ENCODE measurements at places on chromosomes 2 and 18.

- DNase-seq = no peak
These were observed 266.7 kb downstream of the SH3BP4 start for GRCh38 chr2:235218486-235218907.

DNA sequence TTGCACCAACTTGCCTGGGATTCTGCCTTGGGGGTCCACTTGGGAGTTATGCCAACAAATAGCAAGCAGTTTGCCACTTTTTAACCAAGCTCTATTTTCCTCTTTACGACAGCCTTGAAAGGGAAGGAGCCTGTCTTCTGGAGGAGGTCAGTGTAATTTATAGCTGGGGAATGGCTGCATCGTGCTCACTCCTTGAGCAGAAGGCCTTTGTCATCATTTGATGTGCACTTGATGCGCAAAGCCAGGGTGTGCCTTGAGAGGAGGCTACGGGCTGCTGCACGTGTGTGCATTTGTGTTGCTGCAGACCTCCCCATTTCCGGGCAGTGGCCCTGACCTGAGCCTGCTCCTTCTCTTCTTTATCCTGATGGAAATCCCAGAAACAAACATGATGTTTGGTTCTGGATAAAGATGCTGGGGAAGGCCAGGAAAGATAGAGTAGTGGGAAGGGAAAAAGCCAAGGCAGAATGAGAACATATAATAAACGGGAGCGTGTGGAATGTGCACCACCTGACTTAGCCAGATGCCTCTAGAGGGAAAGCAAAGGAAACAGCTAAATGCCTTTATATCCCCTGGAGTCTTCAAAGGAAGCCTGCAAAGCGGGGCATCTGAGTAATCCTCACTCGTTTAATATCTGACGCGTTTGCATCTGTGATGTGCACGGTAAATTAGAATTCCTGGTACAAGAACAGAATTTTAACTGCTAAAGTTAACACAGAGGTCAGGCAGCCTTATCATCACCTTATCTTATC, 68.3 kb upstream of the ZNF521 start:
- no peak for DNase-seq

- DNase-seq = no peak
These were observed 1821.8 kb upstream of the PIK3C3 start for GRCh38 chr18:40133253-40133652.

DNA sequence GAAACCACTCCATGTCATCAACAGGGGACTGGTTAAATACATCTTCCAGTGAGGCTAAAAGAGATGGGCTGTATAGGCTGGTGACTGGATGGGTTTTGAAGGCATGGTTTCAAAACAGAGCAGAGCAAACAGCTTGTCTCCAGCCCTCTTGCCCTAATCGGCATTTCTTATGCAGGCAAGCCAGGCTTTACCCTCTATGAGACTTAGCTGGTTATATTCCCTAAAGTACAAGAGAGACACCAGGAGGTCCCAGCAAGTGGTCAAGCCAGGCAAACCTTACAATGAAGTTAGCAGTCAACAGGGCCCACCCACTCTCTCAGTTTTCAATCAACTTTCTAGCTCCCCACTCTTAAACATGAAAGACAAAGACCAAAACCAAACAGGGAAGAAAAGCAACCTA, 19.0 kb downstream of the OSBPL1A start:
- DNase-seq = no peak

- no peak for DNase-seq
These were observed 35.2 kb downstream of the SKA1 start for GRCh38 chr18:50410008-50410407.

DNA sequence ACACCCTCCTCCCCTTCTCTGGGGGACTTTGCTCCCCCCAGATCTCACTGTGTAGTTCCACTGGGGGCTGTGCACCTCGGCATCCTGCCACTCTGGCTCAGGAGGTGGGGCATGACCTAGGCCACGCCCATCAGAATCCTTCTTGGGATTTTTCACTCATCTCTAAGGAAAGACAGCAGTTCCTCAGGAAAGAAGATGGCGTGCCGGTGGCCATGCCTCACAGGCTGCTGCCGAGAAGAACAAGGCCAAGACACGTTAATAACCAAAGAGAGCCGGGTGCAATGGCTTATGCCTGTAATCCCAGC, 3.2 kb downstream of the NMUR1 start:
- DNase-seq = no peak

- DNase-seq = no peak
These were observed 96.3 kb upstream of the GAREM1 start for GRCh38 chr18:32566960-32567359.

DNA sequence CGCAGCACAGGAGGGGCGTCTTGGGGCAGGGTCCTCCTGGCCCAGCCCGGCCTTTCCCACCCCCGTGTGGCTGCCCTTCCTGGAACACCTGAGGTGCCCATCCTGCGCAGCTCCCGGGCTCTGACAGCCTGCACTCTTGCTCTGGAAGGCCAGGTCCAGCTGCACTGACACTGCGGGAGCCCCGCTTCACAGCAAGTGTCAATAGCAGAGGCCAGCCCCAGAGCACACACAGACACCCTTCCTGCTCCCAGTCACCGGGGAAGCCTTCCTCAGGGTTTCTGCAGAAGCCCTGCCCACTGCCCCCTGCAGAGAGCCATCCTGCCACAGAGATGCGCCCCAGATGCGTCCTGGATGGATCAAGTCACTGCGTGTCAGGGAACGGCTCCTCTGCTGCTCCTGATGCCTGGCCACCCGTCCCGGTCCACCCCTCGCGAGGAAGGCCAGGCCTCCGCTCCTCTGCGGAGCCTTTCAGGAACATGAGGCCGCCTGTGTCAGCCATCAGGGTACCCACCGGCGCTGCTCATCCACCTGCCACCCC, 519.2 kb upstream of the MYT1L start:
- no peak for DNase-seq

- DNase-seq = no peak
These were observed 155.6 kb downstream of the TTC27 start for GRCh38 chr2:32783469-32783868.

- no peak for DNase-seq
These were observed 102.0 kb downstream of the ARHGAP15 start for GRCh38 chr2:143231254-143231645.

- no peak for DNase-seq
These were observed 33.5 kb downstream of the MGAT5 start for GRCh38 chr2:134287323-134287722.

- DNase-seq = no peak
These were observed 164.2 kb downstream of the CTIF start for GRCh38 chr18:48703028-48703386.

DNA sequence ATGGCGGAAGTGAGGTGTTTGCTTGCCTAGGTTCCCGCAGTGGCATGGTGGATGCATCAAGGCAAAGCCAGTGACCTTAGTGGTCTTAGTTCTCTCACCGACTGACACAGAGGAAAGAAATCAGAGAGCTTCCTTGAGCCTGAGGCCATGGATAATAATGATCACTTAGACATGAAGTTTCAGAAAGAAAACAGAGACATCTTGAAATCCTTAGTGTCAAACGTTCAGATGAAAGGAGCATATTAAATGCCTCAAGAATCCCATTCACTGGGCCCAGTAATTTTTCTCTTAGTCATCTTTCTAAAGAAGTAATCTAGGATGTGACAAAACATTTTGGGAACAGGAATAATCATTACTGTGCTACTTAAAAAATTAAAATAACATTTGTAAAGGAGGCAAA, 35.2 kb downstream of the COPS8 start:
- no peak for DNase-seq

- peak; percentile 73 for DNase-seq
These were observed 13.3 kb upstream of the RAB17 start for GRCh38 chr2:237603718-237604362.

DNA sequence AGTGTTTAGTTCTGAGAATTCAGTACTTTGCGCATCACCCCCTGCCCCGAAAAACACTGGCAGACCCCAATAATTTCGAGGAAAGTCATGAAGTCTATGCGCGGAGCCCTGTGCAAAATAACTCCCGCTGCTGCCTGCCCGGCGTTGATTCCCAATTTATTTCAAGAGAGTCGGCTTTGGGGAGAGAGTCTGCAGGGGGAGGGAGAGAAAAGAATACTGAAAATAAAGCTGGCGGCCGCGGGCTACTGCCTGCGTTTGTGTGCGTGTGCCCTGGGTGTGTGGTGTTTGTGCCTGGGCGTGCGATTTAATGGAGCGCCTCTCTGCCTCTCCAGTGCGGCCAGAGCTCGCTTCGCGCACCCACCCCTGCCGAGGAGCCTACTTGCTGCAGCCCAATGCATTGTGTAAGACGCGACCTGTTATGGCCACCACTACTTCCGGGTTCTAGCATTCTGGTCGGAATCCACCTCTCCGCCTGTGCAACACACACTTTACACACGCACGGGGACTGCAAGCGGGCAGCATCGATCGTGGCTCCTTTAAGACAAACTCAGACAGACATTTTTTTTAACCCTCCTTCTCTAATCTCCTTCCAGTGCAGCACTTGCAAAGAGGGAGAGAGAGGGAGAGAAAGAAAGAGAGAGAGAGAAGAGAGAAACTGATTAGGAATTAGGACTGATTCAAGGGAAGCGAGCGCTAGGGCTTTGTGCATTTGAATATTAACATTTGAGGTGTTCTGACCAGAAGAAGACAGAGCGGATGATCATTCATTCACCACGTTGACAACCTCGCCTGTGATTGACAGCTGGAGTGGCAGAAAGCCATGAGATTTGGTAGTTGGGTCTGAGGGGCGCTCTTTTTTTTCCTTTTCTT, at the start of gene MEIS1:
Gene MEIS1 (plus strand): TSS at position 447 of the 870 bp plus-strand sequence. CDS start 732 bp downstream, outside the sequence.
- peak; percentile 41 for DNase-seq

DNA sequence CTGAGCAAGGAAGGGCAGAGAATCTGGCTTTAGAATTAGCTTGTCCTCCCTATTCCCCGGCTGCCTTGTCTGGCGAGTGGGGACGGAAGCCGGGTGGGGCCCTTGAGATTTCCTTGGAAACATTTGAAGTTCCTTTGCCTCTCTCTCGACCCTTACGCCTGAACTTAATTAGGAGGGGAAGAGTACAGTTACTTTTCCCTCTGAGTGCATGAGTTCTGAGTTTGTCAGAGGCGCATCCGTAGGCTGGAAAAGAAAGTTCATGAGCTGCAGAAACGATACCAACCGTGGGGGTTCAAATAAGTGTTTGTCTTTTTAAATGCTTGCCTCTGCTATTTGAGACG, 468 bp downstream of the PIKFYVE start:
- DNase-seq = peak; percentile 26

DNA sequence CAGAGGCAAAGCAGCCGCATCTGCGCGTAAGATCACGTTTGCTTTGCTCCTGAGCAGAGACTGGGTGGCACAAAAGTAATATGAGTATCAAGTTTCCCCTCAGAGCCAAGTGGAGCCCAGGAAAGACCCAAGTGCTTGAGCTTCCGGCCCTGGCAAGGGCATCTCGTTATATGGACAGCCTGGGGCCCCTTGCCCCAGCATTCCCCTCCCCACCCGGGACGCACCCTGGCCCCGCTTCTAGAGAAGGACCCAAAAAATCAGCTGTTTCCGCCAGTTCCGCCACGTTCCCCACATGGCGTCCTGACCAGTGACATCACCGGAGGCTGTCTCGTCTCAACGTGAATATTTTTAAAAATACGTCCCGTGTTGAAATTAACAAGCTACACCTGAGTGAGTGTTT, 135.1 kb downstream of the NFATC1 start:
- DNase-seq = no peak

GRCh38 chr18:136433-136832, 21.9 kb upstream of the USP14 start:
- peak; percentile 52 for DNase-seq

- DNase-seq = no peak
These were observed 29.7 kb downstream of the GYPC start for GRCh38 chr2:126685629-126686028.

DNA sequence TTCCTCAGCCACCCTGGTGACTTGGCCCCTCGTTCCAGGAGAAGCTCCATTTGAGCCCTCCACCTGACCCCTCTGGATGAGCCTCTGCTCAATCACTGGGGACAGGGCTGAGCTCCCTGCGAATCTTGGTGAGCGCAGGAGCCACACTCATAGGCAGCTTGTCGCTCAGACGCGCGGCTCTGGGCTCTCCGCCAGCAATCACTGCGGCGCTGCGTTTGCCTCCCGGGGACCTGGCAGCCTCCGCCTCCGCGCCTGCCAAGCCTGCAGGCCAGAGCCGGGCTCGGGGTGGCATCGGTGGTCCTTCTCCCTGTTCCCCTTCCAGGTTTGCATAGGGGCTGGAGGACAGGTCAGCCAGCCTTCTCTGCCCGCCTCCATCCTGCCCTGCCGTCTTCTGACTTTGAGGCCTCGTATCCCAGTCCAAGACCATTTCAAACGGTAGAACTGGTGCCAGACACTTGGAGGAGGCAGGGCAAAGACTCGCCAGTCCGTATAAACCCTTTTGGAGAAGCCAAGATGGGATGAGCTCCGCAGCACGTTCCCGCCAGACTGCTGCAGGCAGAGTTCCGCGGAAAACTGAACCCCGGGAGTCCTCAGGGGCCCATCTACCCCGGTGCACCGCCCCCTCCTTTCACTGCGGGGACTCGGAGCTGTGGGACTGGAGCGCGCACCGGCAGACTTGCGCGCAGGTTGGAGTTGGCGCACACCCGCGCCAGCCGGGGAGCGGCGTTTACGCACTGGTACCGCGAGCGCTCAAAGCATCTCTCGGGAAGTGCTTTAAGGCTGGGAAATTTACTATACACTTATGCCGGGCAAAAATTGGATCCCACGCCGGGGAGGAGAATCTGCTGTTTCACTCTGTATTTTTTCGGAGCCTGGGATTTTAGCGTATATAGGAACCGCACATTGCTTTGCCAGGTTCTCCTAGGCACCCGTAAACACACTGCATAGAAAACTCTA, 1.1 kb upstream of the TACR1 start:
- DNase-seq = no peak

DNA sequence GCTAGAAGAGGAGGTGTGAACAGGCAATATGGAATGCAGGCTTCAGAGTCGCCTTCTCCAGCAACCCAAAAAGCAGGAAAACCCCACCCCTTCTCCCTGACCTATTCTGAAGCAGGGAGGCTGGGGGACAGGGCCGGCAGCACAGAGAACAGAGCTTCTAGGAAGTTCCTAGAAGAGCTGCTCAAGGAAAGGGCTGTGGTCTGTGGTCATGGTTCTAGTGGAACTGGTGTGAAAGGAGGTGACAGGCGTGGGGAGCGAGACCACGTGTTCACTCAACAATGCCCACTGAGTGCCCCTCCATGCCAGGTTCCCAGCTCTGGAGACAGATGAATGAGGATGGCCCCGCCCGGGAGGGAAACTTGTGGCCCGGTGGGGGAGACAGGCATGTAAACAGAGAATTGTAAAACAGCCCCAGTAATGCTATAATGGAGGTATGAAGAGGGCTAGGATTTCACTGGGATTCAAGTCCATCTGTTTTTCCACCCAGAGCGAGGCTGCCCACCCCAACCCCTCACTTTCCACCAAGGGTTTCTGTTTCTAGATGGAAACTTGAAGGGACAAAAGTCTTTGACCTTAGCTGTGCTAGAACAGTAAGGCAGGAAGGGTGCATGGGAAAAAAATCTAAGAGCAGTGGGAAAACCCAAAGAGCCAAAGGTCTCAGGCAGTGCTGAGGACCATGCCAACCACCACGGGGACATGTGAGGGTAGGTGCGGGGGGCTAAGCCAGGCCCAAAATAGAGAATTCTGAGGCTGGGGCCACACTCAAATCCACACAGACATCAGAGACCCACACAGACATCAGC, 71.8 kb downstream of the TNS1 start:
- DNase-seq = peak; percentile 22

DNA sequence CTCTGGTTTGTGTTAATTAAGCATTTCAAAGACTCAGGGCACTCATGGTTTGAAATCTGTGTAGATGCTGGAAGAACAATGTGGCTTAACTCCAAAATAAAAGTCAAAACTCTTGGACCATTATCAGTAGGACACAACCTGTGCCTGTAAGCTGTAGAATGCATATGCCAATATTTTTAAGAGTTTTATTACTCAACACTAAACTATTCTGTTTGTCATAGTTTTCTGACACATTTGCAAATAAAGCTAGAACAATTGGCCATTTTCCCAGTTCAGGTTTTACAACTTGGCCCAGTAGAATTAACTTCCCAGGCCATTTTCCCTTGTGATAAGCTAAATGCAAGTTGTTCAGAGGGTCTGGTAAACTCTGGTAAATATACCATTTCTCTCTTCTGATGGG, 713.1 kb downstream of the CBLN2 start:
- DNase-seq = no peak
